Stimulated activated CD4-positive, alpha-beta T cell treated with anti-CD3 and anti-CD28 coated beads, TNF-alpha, amount 100 ng/mL, for 4 hours (primary cell): ENCODE measurements at places on chromosomes 7 and 10.

GRCh38 chr10:21114683-21115082, 217.6 kb upstream of the NEBL start:
- no peak for DNase-seq

DNA sequence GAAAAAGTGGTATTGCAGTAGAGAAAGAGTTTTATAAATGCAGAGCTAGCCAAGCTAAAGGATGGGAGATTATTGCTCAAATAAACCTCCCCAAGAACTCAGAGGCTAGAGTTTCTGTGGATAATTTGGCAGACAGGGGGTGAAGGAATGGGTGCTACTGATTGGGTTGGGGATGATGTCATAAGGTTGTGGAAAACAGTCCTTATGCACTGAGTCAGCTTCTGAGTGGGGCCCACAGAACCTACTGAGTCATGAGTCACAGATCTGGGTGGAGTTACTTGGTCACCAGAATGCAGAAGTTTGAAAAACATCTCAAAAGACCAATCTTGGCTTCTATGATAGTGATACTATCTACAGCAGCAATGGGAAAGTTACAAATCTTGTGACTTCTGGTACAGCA, 1146.7 kb downstream of the TYW1 start:
- no peak for DNase-seq

- no peak for DNase-seq
These were observed 57.6 kb downstream of the RBM33 start for GRCh38 chr7:155701972-155702544.

- DNase-seq, result no peak
These were observed 236.5 kb downstream of the SKAP2 start for GRCh38 chr7:26627891-26628341.

- no peak for DNase-seq
These were observed 26.7 kb upstream of the CROT start for GRCh38 chr7:87318741-87319140.

- DNase-seq, result no peak
These were observed 50.8 kb upstream of the ECHDC3 start for GRCh38 chr10:11691319-11691755.

GRCh38 chr10:89207181-89207800, at the start of gene CH25H:
Gene CH25H (minus strand): TSS chr10:89207317. CDS start chr10:89207292, 25 bp downstream.
- DNase-seq, result no peak

- no peak for DNase-seq
These were observed 187.3 kb downstream of the DPY19L1 start for GRCh38 chr7:34849986-34850385.

GRCh38 chr10:92238586-92239098, 52.2 kb downstream of the CPEB3 start:
- DNase-seq, result no peak

- DNase-seq, result no peak
These were observed 1.8 kb upstream of the RPA3 start for GRCh38 chr7:7720193-7720592.

DNA sequence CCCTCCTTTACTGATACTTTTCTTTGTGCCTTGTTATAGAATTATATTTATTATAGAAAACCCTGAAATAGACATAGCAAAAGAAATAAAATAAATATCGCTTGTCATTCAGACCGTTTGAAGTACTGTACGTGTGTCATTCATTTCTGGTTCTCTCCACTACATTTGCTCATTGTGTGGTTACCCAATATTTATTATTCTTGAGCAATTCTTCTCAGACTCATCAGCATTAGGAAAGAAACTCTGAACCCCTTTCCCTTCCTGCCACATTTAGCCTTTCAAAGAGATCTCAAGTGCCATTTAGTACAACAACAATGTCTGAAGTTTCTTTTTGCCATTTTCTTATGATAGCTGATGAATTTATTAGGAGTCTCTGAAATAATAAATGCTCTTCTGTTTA, 154.1 kb downstream of the KIAA1217 start:
- no peak for DNase-seq

DNA sequence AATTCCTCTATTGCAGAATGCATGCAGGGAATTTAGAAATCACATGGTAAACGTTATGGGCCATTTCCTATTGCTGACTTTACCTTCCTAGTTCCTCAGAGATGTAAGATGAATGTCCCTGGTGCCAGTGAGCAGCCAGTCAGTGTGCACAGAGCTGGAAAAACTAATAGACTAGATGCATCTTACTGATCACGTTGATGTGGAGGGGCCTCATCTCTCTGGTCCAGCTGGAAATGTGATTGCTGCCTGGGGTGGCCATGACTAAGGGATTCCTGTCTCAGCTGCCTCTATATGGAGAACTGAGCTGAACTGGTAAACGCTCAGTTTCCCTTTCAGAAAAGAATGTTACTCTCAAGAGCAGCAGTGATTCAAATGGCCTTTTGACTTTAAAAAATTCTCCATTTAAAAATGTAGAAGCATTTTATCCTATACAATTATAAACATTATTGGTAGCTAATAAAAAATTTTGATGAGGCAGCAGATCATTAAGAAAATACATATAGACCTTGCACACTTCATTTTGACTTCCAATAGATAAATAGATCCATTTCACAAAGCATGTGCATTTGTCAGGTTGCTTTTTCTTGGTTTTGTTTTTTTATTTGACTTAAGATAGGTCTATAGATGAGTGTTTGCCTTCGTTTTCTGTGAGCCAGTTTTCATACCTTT, 80.5 kb upstream of the INSYN2A start:
- no peak for DNase-seq

DNA sequence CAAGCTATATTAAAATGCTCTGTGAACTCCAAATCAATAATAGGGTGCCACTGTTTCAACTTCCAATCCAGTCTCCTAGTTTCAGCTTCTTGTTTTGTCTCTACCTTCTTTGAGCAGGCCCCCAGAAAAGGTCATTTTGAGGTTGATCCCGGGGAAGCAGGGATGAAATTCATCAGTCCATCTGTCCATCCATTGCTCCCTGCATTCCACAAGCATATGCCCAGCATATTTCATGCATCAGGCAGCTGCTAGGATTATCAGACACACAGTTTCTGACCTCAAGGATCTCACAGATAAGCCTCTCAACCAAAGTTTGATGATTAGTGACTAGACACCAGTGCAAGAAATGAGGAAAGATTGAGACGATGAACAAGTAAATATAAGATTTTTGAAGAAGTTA, 186.6 kb upstream of the PDE1C start:
- no peak for DNase-seq

GRCh38 chr7:137692399-137692798, 154.4 kb downstream of the DGKI start:
- no peak for DNase-seq
